Activated CD8-positive, alpha-beta T cell treated with anti-CD3 and anti-CD28 coated beads for 36 hours (primary cell): ENCODE measurements at places on chromosomes 3 and 15. TPM values are rescaled to one million over a fixed set of nuclear protein-coding genes. Genes with fewer than 3 reads are reported as not detected.

DNA sequence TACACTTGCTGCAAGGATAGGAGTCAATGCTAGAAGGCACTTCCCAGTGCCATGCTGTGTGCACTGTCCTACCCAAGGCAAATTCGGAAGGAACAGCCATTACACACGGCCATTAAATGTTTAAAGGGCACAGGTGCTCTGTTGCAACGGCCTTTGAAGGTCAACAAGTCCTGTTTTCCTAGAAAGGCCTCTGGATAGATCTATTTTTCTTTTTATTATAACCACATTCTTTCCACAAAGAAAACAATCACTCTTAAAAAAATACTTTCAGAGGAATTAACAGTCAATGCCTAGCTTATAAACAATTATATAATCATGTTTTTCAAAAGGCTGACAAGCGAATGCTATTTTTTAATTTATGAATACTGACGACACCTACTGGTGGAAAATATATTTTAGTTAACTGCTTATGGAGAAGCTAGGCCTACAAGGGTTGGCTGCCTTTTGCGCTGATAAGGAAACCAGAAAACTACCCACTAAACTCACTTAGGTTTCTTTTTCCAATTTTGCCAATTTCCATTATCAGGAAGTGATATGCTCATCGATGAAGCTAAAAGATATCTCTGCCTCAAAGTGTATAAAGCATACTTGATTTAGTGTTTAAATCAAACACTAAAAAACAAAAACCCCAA lies 2.4 kb downstream of the ARHGEF3 start:
- peaks cover 50% of the 10 kb centered on the region for H3K36me3 ChIP-seq
- H3K4me3 ChIP-seq, result peak overlapping the region; percentile 87
- peaks cover 48% of the 10 kb centered on the region for H3K4me1 ChIP-seq
- no peaks in the 10 kb centered on the region for H3K27me3 ChIP-seq
- H3K27ac ChIP-seq, result peak overlapping the region; percentile 92

DNA sequence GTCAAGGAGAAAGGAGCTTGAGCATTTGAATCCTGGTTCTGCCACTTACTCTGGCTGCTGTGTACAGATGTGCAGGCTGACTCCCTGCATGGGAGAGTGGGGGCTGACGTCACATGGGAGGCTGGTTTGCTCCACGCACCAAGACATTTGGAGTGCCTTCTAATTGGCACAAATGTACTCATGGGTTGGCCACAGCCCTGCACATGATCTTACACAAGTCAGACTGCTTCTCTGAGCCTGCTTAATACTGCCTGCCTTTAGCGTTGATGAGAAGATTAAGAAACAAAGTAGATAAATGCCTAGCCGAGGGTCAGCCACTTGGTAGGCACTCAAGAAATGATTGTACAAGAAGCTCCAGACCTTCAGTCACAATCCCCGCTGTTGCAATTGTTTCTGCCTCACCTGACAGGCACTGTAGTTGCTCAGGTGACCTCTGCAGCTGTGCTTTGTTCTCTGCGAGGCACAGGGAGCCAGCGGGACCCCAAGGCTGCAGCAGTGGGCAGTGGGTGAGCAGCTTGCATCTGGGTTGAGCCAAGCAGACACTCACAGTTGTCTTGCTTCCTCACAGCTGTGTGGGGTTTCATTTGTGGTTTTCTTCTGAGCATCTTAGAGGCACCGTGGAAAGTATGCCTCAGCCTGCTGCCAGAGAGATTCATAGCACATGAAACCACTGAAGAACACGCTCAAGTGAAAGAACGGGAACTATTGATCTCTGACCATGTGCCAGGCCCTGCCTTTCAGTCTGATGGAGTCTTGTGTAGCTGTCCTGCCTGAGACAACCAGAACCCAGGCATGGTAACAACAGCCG lies 33.1 kb downstream of the GRK7 start:
- peak; percentile 94 for DNase-seq
- H3K27ac ChIP-seq, result peak overlapping the region; percentile 99
- H3K4me3 ChIP-seq, result peak overlapping the region; percentile 85
- no peaks in the 10 kb centered on the region for H3K27me3 ChIP-seq
- no peaks in the 10 kb centered on the region for H3K36me3 ChIP-seq

GRCh38 chr15:74227968-74228722 lies 8.0 kb upstream of the CCDC33 start:
- H3K4me3 ChIP-seq, result no peak overlapping the region
- DNase-seq, result no peak
- H3K27me3 ChIP-seq, result no peaks in the 10 kb centered on the region
- no peaks in the 10 kb centered on the region for H3K36me3 ChIP-seq
- H3K27ac ChIP-seq, result no peak overlapping the region

- H3K4me1 ChIP-seq, result peaks cover 54% of the 10 kb centered on the region
- H3K4me3 ChIP-seq, result no peak overlapping the region
- DNase-seq, result no peak
- no peaks in the 10 kb centered on the region for H3K36me3 ChIP-seq
- H3K27ac ChIP-seq, result no peak overlapping the region
- no peaks in the 10 kb centered on the region for H3K27me3 ChIP-seq
These were observed 4.2 kb downstream of the TBC1D23 start for GRCh38 chr3:100265016-100265415.

DNA sequence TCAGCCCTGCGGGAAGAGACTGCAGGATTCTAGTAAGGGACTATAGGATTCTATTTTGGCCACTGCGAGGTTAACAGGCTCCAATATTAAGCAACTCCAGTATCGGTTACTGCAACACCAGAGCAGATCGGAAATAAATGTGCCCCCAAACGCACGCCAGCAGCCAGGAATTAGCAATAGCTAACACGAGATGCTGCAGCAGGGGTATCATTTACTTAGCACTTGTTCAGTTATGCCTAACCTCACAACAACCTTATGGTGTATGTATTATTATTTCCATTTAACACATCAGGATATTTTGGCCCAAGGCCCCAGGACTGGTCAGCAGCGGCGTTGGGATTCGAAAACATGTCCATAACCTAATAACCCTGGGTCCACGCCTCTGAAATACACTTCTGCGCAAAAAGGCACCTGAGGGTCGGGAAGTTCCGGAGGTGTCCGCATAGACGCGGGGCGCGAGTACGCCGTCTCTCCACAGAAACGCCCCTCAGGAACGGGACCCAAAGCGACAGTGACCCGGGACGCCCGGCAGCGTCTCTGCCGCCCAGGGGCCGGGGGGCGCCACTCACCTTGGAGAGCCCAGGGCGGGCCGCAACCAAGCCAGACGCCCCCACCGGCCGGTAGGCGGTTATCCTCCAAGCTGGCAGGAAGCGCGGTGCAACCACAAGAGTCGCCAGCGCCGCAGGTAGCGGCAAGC lies 681 bp downstream of the PIK3CB start:
- peak; percentile 67 for DNase-seq
- peak overlapping the region; percentile 84 for H3K4me3 ChIP-seq
- peaks cover 17% of the 10 kb centered on the region for H3K36me3 ChIP-seq

GRCh38 chr3:23884481-23884880 lies 32.3 kb downstream of the NKIRAS1 start:
- peaks cover 13% of the 10 kb centered on the region for H3K36me3 ChIP-seq
- H3K4me1 ChIP-seq, result peaks cover 15% of the 10 kb centered on the region
- H3K27me3 ChIP-seq, result no peaks in the 10 kb centered on the region
- H3K4me3 ChIP-seq, result no peak overlapping the region

DNA sequence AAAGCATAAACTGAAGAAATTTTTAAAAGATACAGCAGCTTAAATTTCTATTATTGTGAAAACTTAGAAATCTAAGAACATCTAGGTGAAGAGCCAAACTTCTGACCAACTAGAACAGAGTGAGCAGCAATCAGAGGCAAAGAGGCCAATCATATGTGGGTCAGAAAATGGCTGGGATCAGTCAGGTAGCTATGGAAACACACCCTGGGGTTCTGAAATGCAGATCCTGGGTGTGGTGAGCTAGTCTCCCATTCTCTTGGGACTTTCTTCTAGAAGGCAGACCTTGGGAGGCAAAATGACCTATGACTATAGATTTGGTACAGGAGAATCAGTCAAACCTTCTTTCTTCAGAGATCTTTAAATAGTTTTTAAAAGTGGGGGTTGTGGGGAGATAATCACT lies 385.8 kb downstream of the TBC1D5 start:
- no peak for DNase-seq
- H3K27ac ChIP-seq, result no peak overlapping the region
- no peak overlapping the region for H3K4me3 ChIP-seq

DNA sequence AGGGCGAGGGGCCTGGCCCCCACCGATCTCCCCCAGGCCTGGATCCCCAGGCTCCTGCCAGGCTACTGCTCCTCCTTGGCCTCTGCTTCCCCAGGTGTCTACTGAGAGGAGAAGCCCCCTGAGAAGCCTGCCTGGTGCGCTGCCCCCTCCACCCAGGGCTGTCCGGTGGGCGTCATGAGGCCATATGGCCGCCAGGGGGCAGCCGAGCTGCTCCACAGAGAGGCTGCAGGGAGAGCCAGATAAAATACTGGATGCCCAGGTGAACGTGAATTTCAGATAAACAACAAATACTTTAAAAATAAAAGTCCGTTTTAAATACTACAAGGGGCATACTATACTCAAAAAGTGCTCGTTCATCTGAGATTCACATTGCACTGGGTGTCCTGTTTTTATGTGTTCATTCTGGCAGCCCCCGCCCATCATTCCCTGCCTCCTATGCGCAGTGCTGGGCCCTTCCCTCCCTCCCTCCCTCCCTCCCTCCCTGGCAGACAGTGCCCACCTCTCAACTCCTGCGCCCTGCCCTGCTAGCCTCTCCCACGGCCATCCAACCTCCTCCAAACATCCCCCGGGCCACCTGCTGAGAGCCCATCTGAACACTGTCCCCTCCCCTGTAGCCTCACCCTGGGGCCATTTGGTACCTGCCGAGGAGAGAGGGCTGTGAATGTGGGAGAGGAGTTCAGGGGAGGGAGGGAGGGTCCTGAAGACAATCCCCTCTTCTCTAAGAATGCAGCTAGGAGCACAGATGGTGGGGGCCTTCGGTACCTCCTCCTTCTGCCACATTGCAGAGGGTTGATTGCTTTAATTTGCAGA lies 29.6 kb downstream of the PSTPIP1 start:
- peaks cover 58% of the 10 kb centered on the region for H3K4me1 ChIP-seq
- H3K27ac ChIP-seq, result peak overlapping the region; percentile 100
- peak; percentile 81 for DNase-seq
- H3K4me3 ChIP-seq, result no peak overlapping the region
- peaks cover 68% of the 10 kb centered on the region for H3K36me3 ChIP-seq
- H3K27me3 ChIP-seq, result no peaks in the 10 kb centered on the region

GRCh38 chr3:168824107-168824506 lies 728.4 kb upstream of the GOLIM4 start:
- no peak overlapping the region for H3K27ac ChIP-seq
- DNase-seq, result no peak
- H3K4me1 ChIP-seq, result no peaks in the 10 kb centered on the region
- no peak overlapping the region for H3K4me3 ChIP-seq
- no peaks in the 10 kb centered on the region for H3K27me3 ChIP-seq
- H3K36me3 ChIP-seq, result no peaks in the 10 kb centered on the region

SLC12A6 gene
- 24.8 TPM for total RNA-seq

CADPS gene
- total RNA-seq, result not detected

GXYLT2 gene
- 0.92 TPM for total RNA-seq

ZCWPW2 gene
- 0.68 TPM for total RNA-seq

C3orf70 gene
- not detected for total RNA-seq

TF gene
- total RNA-seq, result 0.34 TPM
